ENCODE measurements at places on chromosomes 12 and 14.

GRCh38 chr14:104724407-104724980 lies 465 bp downstream of the ADSS1 start:
- DNase-seq = no peak

GRCh38 chr12:78402366-78403134 lies 462.0 kb upstream of the SYT1 start:
- no peak for DNase-seq

DNA sequence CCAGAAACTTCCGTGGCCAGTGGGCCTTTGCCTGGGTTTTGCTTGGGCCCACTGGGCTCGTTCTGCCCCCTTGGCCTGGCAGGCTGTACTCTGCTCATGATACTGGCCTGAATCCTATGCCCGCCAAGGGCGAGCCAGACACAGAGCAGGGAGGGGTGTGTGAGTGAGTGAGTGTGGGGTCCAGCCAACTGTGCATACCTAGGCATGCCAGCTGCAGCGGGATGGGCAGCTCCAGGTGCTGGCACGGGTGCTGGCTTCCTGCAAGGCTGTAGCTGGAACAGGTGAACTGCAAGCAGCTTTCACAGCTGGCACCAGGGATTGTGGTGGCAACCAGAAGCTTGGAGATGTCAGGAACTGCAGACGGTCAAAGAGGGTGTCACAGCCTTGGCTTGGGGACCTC lies 1276.4 kb downstream of the SLC16A7 start:
- no peak for DNase-seq

DNA sequence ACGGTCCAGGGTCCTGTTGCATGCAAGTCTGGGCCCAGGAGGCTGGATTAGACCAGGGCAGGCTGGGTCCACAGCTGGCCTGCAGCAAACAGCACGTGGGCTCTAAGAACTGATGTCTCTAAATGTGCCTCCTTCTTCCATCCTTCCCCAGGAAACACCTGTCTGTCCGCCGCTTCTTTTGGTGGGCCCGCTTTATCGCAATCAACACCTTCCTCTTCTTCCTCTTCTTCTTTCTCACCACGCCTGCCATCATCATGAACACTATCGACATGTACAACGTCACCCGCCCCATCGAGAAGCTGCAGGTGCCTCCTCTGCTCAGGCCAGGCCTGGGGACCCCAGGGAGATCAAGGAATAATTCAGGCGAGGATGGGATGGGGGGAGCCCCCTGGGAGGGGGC lies 28.3 kb downstream of the NGB start:
- DNase-seq = no peak

DNA sequence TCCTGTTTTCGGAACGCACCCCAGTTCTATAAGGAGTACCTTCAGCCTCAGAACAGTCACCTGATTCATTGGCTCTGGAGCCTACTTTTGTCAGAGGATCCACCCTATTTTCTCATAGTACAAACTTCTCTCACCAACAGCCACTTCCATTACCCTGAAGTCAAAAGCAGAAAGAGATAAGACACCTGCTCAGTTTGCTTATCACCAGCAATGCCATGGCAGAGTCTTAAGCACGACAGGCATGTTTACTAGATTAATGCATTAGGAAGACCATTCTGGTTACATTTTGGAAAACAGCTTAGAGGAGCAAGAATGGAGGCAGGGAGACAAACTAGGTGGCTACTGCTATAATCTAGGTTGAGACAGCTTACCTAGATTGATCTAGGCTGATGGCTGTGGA lies 67.7 kb downstream of the GXYLT1 start:
- DNase-seq = no peak

- no peak for DNase-seq
These were observed 1.2 kb downstream of the KLHDC2 start for GRCh38 chr14:49769171-49769570.

All from stimulated activated CD8-positive, alpha-beta memory T cell treated with anti-CD3 and anti-CD28 coated beads, Interleukin-12 subunit alpha, Interleukin-12 subunit beta, amount 100 ng/mL, for 4 hours (primary cell).